ENCODE measurements at places on chromosomes 11 and 22.
A peak's percentile ranks its signal among the peaks of the same experiment; 100 is the strongest.

GRCh38 chr11:83241291-83241946 lies 44.7 kb downstream of the CCDC90B start:
- peak; percentile 51 for DNase-seq

DNA sequence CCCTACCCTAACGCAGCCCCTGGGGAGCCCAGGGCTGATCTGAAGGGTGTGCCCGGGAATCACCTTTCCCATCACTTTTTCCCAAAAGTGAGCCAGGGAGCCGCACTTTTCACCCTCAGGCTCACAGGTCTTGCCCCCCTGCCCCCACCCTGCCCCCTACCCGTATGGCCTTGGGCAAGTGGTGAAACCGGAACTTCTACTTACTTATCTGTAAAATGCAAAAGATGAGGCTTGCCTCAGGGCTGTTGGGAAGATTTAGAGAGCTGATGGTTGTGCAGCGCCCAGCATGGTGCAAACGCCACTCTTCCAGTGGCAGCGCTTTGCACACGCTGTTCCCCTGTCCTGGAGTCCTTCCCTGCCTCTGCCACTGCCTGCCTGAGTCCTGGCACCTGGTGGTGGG lies 8.0 kb downstream of the SYT12 start:
- DNase-seq = no peak

DNA sequence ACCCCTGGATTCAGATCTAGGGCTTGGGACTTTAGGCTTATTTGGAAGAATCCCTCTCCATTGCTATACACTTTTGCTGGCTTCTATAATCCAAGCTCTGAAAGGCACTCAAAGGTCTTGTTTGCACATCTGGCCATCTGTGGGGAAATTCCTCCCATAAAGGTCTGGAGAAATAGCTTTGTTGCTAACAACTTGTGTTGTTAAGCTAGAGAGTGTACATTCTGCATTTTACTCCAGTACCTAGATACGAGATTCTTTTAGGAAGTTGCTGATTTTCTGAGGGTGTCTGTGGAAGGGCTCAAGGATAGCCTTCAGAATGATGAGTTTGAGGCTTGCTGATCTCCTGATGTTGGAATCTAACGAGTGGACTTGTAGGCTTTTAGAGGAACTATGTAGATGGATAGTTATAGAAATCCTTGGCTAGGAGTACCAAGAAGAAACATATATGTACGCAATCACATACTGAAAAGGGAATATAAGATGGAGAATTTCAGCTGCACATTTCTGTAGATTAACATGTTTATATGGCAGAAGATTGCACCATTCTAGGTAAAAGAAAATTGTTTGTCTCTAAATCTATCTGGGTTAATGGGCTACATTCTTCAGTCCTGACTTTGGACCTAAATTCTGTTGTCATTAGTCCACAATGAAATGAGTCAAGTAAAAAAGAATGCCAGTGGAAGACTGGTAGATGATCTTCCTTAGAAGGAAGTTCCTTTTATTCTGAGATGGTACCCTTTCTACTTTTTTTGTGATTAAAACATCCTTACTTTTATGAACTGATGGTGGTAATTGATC lies 51.0 kb downstream of the UBASH3B start:
- no peak for DNase-seq

- no peak for DNase-seq
Measured at GRCh38 chr22:49847751-49848689, 5.6 kb upstream of the ZBED4 start.

DNA sequence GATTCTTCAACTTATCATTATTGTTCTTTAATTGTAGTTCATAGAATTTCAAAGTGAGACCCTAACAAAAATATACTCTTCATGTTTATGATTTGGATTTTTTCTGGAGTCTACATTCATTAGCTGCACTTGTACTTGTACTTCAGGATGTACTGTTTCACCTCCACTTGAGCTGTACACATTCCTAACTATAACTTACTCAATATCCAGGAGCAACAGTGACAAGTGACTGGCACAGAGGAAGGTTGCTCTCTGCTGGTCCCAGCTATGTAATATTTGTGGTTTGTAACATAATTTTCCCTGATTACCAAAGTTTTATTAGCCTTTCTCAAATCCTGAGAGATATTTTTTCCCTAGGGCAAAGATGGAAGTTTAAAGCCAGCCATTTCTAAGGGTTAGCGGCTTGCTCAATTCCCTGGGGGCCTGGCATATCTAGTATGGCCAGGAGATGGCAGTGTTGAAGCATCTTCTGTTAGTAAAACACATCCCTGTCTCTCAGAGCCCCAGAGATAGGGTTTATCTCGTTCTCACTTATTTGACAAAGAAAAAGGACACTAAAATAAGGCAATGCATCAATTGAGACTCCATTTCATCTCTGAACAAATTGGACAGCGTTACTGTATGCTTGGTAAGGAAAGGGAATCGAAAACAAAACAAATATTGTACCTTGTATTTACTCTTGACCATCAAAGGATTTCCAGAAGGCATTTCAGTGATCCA lies 14.2 kb downstream of the OR52A5 start:
- DNase-seq = peak; percentile 48

GRCh38 chr11:95465887-95466286 lies 234.9 kb upstream of the SESN3 start:
- no peak for DNase-seq

GRCh38 chr22:33894515-33894914 lies 25.8 kb downstream of the LARGE1 start:
- DNase-seq = no peak

DNA sequence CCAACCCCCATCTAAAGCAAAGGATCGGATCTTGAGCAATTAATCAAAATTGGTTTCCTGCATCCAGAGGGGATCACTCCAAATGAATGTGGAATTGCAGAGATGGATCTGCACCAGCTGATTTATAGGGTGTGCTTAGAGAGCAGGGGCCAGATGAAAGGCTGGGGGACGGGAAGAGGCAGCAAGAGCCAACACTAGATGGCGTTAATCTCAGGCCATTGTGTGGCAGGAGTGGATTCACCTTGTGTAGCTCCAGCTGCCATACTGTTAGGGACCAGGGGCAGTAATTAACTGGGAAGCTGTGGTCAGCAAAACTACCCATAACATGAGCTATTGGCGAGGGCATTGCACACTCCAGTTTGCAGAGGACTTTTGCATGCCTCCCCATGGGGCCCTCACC lies 35.6 kb downstream of the SERPINH1 start:
- DNase-seq = no peak

DNA sequence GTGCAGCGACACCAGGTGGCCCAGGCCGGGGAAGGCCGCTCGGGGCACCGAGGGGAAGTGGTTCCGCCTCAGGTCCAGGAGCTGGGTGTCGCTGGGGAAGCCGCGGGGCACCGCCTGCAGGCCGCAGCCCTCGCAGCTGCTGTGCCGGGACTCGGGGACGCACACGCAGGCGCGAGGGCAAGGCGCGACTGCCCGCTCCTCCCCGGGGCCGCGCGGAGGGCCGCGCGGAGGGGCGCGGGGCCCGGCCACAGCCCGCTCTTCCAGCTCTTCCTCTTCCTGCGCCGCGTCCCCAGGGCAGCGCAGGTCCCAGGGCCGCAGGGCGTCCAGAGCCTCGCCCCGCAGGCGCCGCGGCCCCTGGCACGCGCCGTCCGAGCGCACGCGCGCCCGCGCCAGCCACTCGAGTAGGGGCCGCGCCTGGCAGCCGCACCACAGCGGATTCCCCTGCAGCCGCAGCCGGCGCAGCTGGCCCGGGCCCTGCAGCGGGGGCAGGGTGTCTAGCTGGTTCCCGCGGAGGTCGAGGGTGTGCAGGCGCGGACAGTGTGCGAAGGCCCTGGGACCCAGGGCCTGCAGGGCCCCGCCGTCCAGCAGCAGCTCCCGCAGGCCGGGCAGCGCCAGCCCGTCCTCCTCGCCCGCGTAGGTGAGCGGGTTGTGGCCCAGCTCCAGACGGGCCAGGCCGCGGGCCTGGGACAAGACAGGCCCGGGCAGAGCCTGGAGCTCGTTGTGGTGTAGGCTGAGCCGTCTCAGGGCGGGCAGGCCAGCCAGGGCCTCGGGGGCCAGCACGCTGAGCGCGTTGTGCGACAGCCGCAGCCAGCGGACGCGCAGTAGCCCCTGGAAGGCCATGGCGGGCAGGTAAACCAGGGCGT lies 2.8 kb downstream of the CHADL start:
- DNase-seq = no peak

DNA sequence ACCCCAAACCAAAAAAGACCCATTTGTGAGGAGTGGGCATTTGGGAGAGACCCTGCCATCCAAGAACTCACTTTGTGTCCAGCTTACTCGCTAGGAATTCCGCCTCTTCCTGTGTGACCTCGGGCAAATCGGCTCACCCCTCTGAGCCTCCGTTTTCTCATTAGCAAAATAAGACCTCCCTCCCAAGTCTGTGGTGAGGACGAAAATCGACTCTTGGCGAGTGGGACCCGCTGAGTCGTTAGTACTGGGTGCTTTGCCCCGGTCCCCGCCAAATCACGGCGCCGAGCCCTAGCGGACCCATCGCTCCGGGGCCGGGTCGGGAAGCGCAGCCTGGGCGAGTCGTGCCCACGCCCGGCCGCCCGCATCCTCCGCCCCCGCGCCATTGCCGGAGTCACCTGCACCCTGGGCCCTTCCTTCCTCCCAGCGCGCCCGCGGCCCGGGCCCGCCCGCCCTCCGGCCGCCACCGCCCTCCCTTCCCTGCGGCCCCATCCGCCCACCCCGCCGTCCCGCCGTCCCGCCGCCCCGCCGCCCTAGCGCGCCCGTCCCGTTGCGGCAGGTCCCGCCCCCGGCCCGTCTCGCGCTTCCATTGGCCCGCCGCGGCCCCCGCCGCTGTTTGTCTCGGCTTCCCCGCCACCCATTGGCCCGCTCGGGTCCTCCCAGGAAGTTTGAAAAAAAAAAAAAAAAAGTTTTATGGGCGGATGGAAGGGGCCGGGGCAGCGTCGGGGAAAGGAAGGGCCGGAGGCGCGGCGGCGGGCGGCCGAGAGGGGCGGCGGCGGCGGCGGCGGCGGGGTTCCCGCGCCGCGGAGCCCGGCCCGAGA lies 48.9 kb downstream of the TRIOBP start:
- no peak for DNase-seq

GRCh38 chr22:19723232-19723982 lies at the start of gene GP1BB:
Gene GP1BB, plus strand, starts transcription at chr22:19723539. Its CDS starts 31 bp downstream, at chr22:19723570.
- DNase-seq = no peak

GRCh38 chr11:131852757-131853156 lies 482.3 kb downstream of the NTM start:
- no peak for DNase-seq

DNA sequence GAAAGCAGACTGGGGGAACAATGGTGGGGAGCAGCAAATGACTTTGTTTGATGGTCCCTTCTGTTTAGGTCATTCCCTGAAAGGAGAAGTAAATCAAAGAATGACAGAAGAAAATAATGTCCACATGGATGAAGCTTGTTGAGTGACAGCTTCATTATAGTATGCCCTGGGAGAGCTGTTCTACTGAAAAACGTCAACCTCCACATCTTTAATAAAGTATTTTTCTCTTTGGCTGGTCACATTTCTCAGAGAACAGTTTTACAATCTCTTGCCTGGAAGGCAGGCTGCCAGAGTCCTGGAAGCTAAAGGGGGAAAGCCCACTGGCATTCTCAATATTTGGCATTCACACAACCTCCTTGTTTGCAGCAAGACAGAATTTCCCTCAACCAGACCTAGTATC lies 287.9 kb downstream of the SWAP70 start:
- DNase-seq = no peak

DNA sequence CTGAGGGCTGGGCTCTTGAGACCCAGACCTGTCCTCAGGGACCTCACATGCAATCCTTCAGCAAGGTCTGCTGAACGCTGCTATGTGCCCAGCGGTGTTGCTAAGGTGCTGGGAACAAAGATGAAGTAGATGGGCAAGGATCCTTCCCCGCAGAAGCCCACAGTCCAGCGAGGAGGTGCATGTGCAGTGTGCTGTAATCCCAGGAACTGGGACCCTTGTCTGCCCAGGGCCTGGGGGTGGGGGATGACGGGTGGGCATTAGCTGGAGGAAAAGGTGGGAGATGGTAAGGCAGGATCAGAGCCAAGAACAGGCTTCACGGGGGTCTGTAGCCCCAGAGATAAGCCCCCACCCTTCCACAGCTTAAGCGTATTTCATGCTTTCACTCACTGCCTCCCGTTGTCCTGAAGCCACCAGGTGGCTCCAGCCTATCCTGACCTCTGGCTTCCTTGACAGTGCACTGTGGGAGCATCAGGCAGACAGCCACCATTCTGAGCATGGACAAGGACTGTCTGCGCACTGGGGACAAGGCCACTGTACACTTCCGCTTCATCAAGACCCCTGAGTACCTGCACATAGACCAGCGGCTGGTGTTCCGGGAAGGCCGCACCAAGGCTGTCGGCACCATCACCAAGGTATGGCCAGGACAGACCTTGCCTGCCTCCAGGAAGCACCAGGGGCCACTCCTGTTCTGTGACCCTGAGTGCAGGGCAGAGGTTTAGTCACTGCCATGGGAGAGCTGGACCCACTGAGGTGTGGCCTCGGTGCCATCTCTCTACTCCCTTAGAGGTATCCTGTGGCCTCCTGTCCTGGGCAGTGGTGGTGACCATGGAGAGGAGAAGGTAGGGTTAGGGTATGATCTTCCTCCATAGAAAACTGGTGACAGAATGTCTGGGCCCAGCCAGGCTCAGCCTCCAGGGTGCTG lies 22.0 kb downstream of the GTPBP1 start:
- no peak for DNase-seq

DNA sequence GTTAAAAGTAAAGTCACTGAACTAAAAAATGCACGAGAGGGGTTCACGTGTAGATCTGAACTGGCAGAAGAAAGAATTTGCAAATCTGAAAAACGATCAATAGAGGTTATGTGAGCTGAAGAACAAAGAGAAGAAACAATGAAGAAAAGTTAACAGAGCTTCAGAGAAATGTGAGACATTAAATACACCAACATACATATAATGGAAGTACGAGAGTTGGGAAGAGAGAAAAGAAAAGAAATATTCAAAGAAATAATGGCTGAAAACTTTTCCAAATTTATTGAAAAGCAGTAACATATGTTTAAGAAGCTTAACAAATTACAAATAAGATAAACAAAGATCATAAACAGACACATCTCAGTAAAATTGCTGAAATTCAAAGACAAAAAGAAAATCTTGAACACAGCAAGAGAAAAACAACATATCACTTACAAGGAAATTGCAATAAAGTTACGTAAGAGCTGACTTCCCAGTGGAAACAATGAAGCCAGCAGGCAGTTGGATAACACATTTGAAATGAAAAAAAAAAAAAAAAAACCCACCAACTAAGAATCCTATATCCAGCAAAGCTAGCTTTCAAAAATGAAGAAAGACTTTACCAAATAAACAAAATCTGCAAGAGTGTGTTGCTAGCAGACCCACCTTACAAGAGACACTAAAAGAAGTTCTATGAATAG lies 56.8 kb downstream of the EMSY start:
- no peak for DNase-seq

All from HS-27A (cell line).